ENCODE measurements at places on chromosomes 3 and 15. TPM values are rescaled to one million over a fixed set of nuclear protein-coding genes. Genes with fewer than 3 reads are reported as not detected.

Gene SLC12A1
- not detected for total RNA-seq

Gene MNS1
- total RNA-seq = 1.3 TPM

Gene PSTPIP1
- total RNA-seq = 0.60 TPM

Gene CRABP1
- not detected for total RNA-seq

Gene SCN5A
- 5.5 TPM for total RNA-seq

Gene LYZL4
- total RNA-seq = not detected

Gene ACKR2
- total RNA-seq = 0.67 TPM

Gene PPM1L
- total RNA-seq = 2.5 TPM
